Hair follicle dermal papilla cell (primary cell): ENCODE measurements at places on chromosomes 12 and 14. TPM values are rescaled to one million over a fixed set of nuclear protein-coding genes. Genes with fewer than 3 reads are reported as not detected.

Gene ARPC3
- 134 and 170 TPM in 2 replicates for total RNA-seq

Gene KLHL33
- total RNA-seq, result 0.32 and 0.49 TPM in 2 replicates

Gene MYL2
- not detected in 2 replicates for total RNA-seq

Gene OR6C2
- not detected in 2 replicates for total RNA-seq

Gene KLRB1
- total RNA-seq, result not detected in 2 replicates

Gene PIANP
- total RNA-seq, result 0.24 and 2.1 TPM in 2 replicates

Gene CLEC4D
- not detected in 2 replicates for total RNA-seq

Gene HOXC11
- not detected in 2 replicates for total RNA-seq

Gene NR1H4
- not detected in 2 replicates for total RNA-seq

Gene ADAMTS20
- 0.12 TPM in 1 of 2 replicates, not detected in the other for total RNA-seq

Gene ACSM4
- total RNA-seq, result not detected in 2 replicates

Gene RTN1
- 1.5 and 2.9 TPM in 2 replicates for total RNA-seq

Gene KCNJ8
- 2.3 and 3.4 TPM in 2 replicates for total RNA-seq

Gene PYGL
- total RNA-seq, result 143 and 152 TPM in 2 replicates

Gene SERPINA12
- not detected in 2 replicates for total RNA-seq

Gene SART3
- 50.9 and 59.9 TPM in 2 replicates for total RNA-seq

Gene SOCS2
- 68.7 and 72.0 TPM in 2 replicates for total RNA-seq
